ENCODE measurements at places on chromosomes 5 and 9.
A peak's percentile ranks its signal among the peaks of the same experiment; 100 is the strongest.

- DNase-seq = peak; percentile 67
Measured at GRCh38 chr9:135864447-135865049, 42.8 kb downstream of the CAMSAP1 start.

- no peak for DNase-seq
Measured at GRCh38 chr9:20256284-20256948, 365.9 kb downstream of the MLLT3 start.

GRCh38 chr5:12214267-12215015 is 310.2 kb upstream of the CTNND2 start:
- no peak for DNase-seq

GRCh38 chr9:75504721-75505120 is 385.8 kb upstream of the PCSK5 start:
- DNase-seq = no peak

DNA sequence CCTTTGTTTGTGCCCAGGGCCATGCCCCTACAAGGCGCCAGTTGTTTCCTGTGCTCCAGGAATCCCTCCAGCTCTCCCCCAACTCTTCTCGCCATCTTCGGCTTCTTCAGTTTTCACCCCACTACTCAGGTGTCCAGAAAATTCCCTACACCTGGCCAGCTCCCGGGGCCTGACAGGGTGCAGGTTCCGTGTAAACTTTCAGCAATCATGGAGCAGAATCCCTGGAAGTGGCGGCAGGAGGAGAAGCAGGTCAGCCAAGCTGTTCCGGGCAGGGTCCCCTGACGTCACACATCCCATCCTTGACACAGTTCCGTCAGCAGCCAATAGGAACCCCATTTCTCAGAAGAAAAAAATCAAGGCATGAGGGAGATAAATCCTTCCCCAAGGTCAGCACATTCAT is 12.2 kb upstream of the ADGRD2 start:
- no peak for DNase-seq

- no peak for DNase-seq
Measured at GRCh38 chr9:88938189-88938588, 53.1 kb upstream of the S1PR3 start.

GRCh38 chr9:34405719-34406118 is 29.0 kb upstream of the MYORG start:
- no peak for DNase-seq

GRCh38 chr5:92309336-92309991 is 926.3 kb upstream of the ARRDC3 start:
- DNase-seq = no peak

DNA sequence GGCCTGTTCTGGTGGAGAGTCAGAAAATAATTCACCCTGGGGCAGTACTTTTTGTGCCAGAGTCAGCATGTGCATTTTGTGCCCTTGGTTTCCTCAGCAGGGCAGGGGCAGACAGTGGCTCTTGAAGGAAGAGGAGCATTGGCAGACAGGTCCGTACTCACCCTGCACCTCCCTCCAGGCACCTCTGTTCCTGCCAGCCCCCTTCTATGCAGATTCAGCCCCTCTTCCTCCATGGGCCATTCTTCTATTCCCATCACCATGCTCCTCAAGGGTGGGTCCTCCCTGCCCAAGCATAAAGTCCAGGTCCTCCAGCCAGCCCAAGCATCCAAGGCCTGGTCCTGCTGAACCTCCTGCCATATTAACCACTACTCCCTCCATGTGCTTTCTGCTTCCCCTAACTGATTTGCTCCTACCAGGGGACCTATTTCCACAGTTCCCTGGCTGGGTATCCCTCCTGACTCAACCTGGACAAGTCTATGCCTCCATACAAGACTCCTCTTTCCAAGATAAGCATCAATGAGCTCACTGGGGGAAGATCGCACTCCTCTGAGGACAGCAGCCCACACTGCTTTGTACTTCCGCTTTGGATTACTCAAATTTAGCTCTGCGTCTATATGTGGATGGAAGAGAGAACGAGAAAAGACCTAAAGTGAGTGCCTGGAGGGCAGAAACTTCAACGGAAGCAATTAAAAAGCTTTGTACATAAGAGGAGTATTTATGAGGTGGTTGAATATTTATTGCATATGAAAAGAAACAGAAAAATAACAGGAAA is 9.3 kb upstream of the ACSL6 start:
- DNase-seq = no peak

GRCh38 chr9:20437476-20437875 is 184.8 kb downstream of the MLLT3 start:
- no peak for DNase-seq

DNA sequence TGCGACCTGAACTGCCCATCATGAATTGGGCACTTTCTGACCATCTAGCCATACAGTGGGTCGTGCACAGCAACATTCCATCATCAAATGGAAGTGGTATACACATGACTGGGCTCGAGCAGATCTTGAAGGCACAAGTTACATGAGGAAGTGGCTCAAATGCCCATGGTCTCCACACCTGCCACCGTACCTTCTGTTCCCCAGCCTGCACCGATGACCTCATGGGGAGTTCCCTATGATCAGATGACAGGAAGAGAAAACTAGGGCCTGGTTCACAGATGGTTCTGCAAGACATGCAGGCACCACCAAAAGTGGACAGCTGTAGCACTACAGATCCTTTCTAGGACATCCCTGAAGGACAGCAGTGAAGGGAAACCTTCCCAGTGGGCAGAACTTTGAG is 21.8 kb downstream of the MTMR12 start:
- DNase-seq = no peak

GRCh38 chr5:35294976-35295375 is 64.7 kb upstream of the PRLR start:
- DNase-seq = no peak

DNA sequence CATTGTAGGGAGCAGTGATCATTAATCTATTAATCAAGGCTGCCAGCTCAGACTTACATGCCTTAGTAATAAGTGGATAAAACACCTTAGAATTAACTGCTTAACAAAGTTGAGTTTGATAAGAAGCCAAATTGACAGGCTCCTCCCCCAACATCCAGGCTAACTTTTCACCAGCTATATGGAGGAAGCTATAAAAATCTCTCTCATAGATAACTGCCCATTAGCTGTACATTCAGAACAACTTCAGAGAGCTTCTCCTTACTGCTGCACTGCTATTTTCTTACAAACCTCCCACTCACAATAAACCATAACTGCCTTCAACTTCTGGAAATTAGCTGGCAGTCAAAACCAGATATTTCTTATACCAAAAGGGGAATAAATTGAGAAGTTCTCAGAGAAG is 364.1 kb downstream of the PRELID2 start:
- DNase-seq = no peak

- DNase-seq = no peak
Measured at GRCh38 chr5:171725205-171725601, 60.4 kb upstream of the SMIM23 start.

DNA sequence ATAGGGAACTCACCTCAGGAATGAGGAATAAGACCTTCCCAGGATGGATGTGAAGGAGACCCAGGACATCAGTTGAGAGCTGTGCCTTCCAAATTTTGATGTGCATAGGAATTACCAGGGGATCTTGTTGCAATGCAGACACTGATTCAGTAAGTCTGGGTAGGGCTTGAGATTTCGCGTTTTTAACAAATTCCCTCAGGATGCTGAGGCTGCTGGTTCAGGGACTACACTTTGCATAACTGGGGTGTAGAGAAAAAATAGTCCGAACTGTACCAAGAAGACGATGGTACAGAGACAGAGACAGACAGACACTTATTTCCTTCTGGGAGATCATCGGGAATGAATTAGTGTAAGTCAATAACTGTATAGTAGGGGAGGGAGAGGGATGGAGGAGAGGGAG is 82.3 kb upstream of the FREM1 start:
- DNase-seq = no peak
